Esophagus muscularis mucosa (tissue), 4 donors: ENCODE measurements at places on chromosomes 13 and 19. TPM values are rescaled to one million over a fixed set of nuclear protein-coding genes. Genes with fewer than 3 reads are reported as not detected.

Gene SPRYD7
- 17.0 TPM for total RNA-seq

Gene CLDN10
- 1.9 TPM for total RNA-seq

Gene SELENOV
- not detected for total RNA-seq

Gene ZNF586
- 11.8 TPM for total RNA-seq
